SJSA1 (cell line): ENCODE measurements at places on chromosomes 7 and 10. TPM values are rescaled to one million over a fixed set of nuclear protein-coding genes. Genes with fewer than 3 reads are reported as not detected.

Gene ZNRF2
- total RNA-seq = 17.3 and 20.3 TPM in 2 replicates

Gene HECW1
- 19.1 TPM in 2 replicates for total RNA-seq

Gene UCN3
- total RNA-seq = not detected in 2 replicates

Gene PIK3AP1
- 0.41 and 0.95 TPM in 2 replicates for total RNA-seq

Gene DYNC1I1
- 3.9 and 6.2 TPM in 2 replicates for total RNA-seq

Gene ATP6V0A4
- 0.21 TPM in 1 of 2 replicates, not detected in the other for total RNA-seq
